Activated gamma-delta T cell (primary cell): ENCODE measurements at places on chromosomes 13 and 19.

GRCh38 chr19:46716672-46717033 is 261 bp downstream of the PRKD2 start:
- DNase-seq: no peak

- DNase-seq: no peak
Measured at GRCh38 chr19:12075538-12076139, 11.1 kb downstream of the ZNF844 start.

- DNase-seq: no peak
Measured at GRCh38 chr13:110984381-110984780, 69.5 kb upstream of the ANKRD10 start.

GRCh38 chr19:47280183-47280797 is 5.6 kb downstream of the INAFM1 start:
- DNase-seq: no peak

DNA sequence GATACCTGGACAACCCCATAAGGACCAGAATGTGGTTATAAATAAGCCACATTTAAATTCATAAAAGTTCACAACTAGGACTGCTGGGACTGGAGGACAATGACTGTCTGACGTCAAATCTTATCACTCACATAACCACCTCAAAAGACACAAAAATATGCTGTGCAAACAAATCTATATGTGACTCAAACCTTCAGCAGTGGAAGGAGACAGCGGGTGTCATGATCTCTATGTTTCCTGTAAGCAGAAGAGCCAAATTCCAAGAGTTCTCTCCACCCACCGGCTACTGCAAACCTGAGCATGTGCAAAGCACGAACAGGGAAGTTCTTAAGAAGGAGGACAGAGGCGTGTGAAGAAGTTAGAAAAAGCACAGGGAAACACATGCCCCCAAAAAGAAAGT is 113.2 kb downstream of the MYCBP2 start:
- DNase-seq: no peak

GRCh38 chr19:14405758-14406644 is 13.1 kb downstream of the DDX39A start:
- DNase-seq: peak; percentile 82

GRCh38 chr13:87172166-87172835 is 498.9 kb upstream of the SLITRK5 start:
- no peak for DNase-seq

DNA sequence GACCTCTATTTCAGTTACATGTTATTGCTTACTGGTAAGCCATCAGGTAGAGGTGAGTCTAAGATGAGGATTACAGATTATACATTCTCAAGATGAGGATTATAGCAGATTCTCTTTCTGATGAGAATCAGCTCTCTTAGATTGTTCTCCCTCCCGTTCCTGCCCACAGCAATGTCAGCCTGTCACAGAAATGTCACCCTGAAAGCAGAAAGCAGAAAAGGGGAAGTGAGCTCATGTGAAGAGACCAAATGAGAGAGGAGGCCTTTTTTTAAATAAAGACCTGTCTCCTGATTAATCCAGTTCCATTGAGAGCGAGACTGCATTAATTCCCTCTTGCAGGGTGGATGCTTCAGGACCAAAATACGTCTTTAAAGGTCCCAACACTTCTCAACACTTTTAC is 445.6 kb downstream of the KCTD12 start:
- no peak for DNase-seq

DNA sequence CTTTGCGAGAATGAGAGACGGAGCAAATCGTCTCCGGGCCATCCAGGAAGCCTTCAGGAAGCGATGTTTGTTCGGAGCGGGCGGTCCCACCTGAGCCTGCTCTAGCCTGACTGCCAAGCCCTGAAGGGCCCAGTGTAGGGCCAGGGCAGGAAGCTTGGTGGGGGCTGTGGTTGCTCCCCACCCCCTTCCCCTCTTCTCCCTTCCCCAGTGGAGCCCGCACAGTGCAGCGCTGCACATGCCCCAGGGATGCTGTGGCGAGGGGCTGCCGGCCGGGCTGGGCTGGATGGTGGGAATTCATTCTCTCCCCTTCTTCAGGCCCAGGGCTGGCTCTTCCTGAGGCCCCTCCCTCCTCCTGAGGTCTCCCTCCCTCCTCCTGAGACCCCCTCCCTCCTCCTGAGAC is 7.1 kb upstream of the GRTP1 start:
- DNase-seq: no peak

GRCh38 chr13:113226873-113227450 is 17.5 kb downstream of the CUL4A start:
- no peak for DNase-seq

DNA sequence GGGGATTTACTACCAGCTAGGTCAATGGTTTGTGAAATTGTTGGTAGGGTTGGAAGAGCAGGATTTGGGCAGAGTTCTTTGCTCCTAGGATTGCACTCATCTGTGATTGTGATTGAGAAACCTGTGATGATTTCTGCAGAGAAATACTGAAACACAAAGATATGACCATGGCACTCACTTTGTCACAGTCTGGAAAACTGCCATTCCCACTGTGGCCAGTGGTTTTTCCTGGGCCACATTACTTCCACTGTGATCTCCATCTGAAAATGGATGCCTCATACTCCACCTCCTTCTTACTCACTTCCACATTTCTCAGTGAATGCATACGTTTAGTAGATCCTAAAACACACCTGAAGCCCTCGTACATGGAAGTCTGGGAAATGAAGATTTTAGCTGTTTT is 593.2 kb downstream of the LMO7 start:
- DNase-seq: no peak

DNA sequence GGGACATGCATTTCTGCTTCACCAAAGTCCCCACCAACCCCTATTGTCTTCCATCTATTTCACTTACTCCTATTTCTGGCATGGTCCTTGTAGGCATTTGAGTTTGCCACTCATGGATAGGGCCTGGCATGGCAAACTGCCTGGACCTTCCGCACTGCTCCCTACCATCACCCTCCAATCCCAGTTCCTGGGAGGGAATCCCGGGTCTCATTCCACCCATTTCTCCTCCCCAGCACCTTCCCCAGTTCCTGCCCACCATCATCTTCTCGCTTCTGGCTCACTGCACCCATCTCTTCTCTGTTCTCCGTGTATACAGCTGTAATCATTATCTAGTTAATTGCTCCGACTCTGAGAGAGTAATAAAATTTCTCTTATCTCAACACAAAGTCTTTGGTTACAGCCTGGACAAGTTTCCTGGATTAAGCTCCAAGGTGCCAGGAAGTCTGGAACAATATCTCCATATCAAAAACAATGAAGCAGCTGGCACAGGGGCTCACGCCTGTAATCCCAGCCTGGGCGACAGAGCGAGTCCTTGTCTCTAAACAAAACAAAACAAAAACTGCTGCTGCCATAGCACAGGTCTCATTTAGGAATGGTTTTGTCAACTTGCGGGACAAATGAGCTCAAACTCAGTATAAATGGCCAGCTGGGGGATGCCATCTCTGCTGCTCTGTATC is 17.0 kb upstream of the COX7A1 start:
- no peak for DNase-seq

- DNase-seq: peak; percentile 66
Measured at GRCh38 chr19:7926021-7926726, at the start of gene CTXN1. CTXN1 (minus strand) TSS chr19:7926135; CDS start chr19:7925538, 597 bp downstream.

- DNase-seq: no peak
Measured at GRCh38 chr13:30829145-30829832, 76.8 kb upstream of the MEDAG start.

DNA sequence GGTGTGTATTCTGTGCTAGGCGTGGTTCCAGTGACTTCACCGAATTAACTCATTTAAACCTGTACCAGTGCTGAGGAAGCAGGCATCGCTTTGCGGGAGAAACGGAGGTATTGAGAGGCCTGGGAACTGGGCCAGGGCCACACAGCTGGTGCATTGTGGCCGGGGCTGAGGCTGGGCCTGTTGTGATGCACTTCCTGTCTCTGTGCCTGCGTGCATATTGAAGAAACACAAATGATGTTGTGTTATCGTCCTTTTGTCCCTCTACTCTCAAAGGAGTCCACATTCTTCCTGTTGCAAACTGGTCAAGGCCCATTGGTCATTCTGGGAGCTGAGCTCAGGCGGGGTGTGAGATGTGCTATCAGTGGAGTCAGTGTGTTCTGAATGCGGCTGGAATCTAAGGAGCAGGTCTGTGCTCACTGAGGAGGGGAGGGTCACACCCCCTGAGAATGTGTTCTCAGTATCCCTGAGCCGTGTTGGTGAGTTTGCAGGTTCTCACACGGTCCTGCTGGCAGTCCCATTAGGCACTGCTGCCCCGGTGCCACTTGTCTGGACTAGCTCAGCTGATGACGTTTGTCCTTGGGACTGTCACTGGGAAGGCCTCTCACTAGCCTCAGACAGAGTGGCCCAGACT is 62.1 kb downstream of the ARHGEF7 start:
- DNase-seq: no peak

DNA sequence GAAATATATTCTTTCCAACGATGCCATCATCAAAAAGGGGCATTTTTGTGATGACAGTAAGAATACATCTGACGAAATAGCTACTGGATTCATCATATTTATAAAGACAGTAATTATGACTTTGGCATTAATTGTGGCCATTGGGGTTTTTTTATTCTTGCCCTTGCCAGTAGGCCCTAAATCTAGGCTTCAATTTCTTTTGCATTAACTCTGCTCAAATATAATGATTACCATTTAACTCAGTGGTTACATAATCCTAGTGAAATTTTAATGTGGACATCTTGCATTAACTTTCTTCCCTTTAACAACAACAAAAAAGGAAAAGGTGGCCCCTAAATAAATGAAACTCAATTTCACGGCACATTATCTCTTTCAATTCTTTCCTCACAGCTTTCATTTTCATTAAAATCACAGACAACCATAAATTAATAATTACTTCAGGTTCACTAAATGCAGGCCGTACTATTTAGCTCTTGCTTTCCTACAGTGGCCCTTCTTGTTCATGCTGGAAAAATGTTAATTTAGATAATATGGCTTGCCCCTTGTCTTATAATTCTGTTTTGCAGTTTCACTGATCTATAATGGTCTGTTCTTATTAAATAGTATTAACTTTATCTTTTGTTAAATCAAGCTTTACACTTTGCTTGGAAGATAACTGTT is 615.6 kb downstream of the DACH1 start:
- no peak for DNase-seq

GRCh38 chr13:24618011-24618955 is 61.9 kb upstream of the ATP12A start:
- peak; percentile 62 for DNase-seq

DNA sequence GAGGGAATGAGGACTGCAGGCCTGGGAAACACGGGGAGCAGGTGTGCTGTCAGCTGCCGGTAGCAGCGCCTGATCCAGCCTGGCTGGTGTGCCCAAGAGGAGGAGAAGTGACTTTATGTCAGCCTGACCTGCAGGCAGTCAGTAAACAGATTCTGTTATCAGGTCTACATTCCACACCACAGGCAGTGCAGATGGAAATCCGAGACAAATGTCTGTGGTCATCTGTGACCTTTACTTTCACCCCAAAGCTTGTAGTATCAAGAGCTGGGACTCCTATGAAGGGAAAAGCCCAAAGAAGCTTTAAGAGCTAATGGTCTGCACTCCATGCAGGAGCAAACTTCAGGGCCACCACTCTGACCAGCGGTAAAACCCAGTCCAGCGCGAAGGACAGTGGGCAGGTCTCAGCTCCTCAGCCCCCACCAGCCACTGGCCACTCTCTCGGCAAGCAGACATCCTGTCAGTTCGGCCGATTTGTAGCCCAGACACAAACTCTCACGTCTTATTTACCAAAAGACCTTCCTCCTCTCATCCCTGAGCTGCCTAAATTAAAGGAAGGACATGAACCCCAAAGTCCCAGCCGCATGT is 7.7 kb downstream of the EPS15L1 start:
- DNase-seq: no peak

DNA sequence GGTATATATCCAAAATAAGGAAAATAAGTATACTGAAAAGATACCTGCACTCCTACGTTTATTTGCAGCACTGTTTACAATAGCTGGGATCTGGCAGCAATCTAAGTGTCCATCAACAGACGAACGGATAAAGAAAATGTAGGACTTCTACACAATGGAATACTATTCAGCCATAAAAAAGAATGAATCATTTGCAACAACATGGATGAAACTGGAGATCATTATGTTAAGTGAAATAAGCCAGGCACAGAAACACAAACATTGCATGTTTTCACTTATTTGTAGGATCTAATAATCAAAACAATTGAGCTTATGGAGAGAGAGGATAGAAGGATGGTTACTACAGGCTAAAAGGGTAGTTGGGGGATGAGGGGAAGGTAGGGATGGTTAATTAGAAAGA is 494.0 kb downstream of the UQCRFS1 start:
- DNase-seq: no peak

GRCh38 chr19:10749435-10750384 is 31.8 kb downstream of the DNM2 start:
- no peak for DNase-seq

GRCh38 chr19:45643024-45643926 is 4.1 kb upstream of the EML2 start:
- peak; percentile 63 for DNase-seq

DNA sequence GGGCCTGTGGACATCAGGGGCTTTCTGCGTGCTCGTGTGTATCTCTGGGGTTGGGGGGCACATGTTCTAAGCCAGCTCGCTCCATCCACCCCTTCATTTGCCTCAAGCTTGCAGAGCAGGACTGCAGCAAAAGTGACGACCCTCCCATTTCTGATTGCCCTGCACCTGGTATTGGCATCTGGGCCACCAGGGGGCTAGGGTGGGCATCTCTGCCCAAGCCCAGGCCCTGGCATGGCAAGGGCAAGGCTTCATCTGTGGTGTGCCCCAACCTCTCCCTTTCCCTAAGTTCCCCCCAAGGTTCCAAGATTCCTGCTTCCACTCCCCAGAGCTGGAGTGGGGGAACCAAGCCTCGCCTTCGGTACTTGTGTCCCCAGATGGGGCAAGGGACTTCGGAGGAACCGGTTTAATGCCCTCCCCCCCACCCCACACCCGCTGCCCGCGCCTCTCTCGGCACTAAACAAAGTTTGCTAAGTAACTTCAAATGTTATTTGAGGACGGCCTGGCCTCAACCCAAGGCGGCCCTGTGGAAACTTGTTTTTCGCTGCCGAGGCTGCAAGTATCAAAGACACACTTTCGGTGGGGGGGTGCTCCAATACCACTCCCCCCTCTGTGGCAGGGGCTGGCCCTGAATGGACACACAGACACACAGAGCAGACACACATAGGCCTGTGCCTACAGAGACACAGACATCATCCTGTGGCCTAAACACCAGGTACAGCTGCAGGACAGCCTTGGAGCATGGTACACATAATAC is 12.2 kb downstream of the NFIX start:
- DNase-seq: no peak

DNA sequence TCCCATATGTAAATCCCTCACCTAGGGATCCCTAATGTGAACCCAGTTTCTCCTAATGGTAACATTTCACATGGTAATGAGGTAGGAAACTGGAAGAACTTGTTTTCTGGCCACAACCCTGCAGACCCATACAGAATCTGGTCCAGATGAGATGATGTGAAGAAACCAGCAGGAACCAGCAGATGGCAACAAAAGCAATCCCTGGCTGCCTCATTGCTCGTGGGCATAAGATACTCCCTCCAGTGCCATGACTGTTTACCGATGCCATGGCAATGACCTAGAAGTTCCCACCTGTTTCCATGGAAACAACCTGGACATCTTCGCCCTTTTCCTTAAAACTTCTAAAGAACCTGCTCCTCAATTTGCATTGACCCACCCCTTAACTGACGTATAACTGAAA is 1.4 kb upstream of the CD209 start:
- no peak for DNase-seq
